Testis (tissue), 5 donors: ENCODE measurements at places on chromosomes 3 and 15. TPM values are rescaled to one million over a fixed set of nuclear protein-coding genes. Genes with fewer than 3 reads are reported as not detected.

Gene LPP
- 132 TPM for total RNA-seq

Gene SERINC4
- 7.0 TPM for total RNA-seq

Gene SI
- 2.8 TPM for total RNA-seq

Gene DGKG
- 1.1 TPM for total RNA-seq

Gene GUCA1C
- 0.87 TPM for total RNA-seq
